ENCODE measurements at places on chromosomes 13 and 19.

DNA sequence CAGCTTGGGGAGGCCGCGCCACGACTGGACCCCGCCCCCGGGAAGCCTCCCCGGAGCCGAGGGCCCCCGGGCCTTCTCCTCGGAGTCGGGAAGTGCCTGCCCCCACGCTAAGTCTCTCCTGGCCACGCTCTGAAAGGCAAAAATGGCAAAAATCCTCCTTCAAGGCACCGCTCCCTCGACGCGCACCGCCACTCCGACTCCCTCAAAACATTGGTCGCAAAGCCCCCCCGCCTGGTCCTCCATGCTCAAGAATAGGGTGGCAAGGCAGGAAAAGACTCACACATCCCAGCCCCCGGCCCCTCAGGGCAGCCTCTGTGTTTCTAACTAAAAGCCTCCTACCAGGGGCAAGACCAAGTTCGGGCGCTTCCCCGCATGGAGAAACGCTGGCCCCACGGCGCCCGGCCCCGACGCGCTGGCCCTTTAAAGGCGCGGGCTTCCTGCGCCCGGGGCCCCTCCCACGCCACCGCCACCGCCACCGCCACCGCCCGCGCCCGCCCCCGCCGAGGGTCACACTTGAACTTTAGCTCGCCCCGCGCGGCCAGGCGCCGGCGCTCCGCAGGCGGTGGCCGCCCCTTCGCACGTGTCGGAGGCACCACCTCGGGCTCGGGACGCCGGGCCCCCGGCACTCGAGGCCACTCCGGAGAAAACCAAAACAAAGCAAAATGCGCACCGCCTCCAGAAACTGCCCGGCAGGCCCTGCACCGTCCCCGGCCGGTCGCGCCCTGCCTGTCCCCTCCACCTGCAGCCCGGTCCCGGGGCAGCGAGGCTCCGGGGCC lies 1.9 kb downstream of the FOXO1 start:
- no peak for DNase-seq

DNA sequence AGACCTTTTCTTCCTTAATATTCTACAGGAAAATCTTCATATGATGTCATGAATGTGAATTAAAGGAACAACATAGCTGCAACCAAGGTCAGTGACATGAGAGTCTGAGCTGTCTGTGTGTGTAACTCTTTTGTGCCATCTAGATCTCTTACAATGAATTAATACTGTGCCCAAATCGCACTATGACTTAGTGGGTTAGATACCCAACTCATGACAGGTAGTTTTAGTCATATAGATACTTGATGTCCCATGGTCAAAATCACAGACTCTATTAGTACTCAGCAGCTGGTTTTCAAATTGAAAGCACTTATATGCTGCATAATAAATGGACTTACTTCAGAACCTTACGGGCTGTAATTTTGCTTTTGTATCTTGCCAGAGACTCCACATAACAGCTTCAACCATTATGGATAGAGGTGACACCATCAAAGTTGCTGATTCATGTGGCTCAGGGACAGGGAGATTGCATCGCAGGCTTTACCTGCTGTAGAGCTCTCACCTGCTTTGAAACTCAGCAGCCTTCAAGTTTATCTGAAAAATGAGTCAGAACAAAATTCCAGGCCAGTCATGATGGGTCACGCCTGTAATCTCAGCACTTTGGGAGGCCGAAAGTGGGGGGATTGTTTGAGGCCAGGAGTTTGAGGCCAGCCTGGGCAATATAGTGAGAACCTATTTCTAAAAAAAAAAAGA lies 12.3 kb upstream of the ZNF283 start:
- DNase-seq: no peak

GRCh38 chr13:45787346-45787745 lies 64.2 kb downstream of the SIAH3 start:
- no peak for DNase-seq

DNA sequence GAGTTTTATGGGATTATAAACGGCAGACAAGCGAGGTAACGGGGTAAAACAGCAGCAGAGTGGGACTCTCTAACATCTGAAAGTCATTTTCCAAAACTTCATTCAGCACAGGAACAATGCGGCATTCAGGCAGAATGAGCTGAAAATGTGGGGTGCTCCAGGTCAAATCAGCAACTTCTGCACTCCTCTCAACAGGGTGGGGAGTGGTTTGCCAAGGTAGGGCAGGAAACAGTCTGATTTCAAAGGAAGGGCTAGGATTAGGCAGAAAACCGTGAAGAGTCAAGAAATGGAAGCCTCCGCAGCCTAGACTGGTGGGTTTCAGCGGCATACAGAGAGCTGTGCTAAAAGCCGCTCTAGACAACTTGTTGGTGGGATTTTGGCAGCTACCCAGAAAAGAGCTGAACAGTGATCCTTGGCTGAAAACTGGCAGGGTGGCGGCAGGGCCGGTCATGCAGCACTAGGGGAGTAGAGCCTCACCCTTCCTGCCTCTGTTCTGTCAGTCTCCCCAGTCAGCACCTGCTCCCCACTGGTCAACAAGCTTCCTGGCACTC lies 154.2 kb upstream of the KLF12 start:
- DNase-seq: peak; percentile 61

GRCh38 chr19:3080286-3080685 lies 13.9 kb upstream of the GNA11 start:
- DNase-seq: no peak

DNA sequence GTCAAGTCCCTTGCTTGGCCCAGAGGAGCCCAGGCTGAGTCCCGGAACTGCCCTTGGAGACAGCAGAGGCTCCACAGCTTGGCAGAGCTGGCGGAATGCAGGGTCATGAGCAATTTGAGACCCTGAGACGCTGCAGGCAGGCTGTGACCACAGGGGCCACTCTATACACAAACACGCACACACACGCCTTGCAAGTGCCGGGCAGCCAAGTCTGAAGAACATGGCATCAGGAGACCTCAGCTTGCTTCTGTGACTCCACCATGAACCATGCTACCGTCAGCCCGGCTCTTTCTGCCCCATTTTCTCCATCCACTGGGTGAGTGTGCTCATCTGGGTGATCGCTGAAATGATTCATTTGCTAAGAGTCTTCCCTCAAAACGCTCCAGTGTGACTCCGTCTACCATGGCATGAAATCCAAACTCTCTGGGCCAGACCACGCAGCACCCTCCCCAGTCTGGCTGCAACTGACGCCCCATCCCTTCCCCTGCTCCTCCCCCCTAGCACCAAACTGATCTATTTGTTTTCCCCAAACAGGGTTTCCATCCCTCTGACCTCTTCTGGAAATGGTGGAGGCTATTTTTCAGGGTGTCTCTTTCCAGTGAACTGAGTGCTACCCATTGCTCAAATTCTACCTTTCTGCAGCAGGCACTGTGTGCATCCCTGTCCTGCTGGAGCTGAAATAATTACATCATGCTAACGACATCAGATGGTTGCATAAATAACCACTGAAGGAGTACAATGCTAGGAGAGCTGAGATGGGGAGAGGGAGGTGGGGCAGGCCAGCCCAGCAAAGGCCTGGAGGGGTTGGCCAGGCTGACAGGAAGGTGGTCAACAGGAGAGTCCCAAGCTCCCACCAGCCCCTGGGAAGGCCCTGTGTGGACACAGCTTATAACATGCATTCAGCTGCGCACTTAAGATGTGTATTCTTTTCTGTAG lies 3.1 kb downstream of the CARS2 start:
- no peak for DNase-seq

DNA sequence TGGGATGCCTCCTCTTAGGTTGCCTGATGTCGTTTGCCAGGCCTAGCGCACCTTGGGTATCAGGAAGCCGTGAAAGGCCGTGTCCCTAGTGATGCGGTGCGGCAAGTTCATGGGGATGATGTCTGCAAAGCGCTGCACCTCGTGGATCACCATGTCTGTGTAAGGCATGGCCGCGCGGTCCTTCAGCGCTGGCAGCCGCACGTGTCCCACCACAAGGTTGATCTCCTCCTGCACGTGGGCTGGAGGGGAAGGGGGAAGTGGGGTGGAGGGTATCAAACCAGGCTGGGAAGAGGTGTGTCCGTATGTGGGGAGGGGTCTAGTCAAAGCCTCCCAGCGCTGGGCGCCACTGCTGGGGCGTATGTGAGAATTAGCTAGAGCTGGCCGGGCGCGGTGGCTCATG lies 23.2 kb downstream of the EGLN2 start:
- no peak for DNase-seq

DNA sequence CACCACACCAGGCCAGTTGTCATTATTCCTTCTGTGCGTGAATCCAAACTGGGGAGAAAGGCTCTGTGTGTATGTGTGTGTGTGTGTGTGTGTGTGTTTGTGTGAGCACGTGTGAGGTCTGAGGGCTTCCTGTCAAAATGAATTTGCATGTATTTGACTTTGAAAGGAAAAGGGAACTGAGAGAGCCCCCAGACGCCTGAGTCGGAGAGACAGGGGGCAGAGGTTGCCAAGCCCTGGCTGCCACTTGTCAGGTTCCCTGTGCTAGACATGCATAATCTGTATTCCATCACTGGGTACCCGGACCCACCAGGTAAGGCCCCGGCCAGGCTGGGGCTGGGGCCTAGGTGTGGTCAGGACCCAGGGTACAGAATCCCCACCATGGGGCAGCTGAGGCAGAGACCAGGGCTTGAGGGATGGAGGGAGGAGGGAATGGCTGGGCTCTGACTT lies at the start of gene CLEC17A:
CLEC17A (plus strand) TSS at position 191 of the 447 bp plus-strand sequence; CDS start at position 268, 77 bp downstream.
- no peak for DNase-seq

- no peak for DNase-seq
Observed at GRCh38 chr13:102237230-102237629, 164.6 kb downstream of the FGF14 start.

- DNase-seq: no peak
Observed at GRCh38 chr19:2394442-2395292, 32.7 kb downstream of the TIMM13 start.

- DNase-seq: no peak
Observed at GRCh38 chr19:46371371-46371901, 24.5 kb downstream of the PPP5C start.

DNA sequence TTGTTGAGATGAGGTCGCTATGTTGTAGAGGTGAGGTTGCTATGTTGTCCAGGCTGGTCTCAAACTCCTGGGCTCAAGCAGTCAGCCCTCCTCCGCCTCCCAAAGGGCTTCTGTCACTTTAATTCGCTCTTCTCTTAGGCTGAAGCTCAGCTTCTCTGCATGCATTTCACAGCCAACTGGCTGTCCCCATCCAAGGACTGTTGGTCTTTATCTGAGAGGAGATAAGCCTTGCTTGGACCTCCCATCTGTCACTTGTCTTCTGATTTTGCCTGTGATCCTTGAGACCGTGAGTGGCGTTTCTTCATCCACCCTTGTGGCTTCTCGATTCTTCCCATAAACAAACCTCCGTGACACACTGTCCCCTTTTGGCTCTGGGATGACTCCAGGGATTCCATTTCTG lies 24.4 kb downstream of the CERS1 start:
- DNase-seq: no peak

DNA sequence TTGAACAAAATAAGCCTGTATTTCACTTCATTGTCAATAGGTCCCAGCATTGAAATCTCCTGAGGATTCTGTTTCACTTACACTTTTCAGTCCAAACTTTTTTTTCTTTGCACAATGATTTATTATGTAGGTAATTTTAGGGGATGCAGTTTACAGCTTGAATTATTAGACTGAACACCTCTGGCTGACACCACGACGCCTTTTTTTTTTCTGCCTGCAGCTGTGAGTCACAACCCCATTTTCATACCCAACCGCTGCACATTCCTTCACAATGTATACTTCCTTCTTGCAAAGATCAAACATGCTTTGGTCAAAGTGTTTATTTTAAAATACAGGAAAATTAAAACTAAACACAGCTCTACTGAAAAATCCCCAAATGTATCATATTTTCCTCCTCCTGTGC lies 11.4 kb downstream of the ZIC2 start:
- DNase-seq: no peak

DNA sequence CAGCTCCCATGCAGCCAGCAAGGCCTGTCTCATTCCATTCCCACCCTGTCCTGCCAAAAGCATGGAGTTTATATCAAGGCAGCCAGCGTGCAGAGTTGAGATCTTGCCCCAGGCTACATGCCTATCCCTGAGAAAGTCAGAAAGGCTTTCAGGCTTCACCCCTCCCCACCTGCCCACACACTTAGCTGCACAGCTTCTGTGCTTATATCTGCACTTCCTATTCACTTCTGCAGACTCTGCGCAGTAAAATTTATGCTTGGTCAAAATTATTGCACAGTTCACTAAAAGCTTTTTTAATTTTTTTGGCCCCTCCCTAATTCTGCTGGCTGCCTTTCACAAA lies 12.5 kb upstream of the ZNF675 start:
- no peak for DNase-seq

DNA sequence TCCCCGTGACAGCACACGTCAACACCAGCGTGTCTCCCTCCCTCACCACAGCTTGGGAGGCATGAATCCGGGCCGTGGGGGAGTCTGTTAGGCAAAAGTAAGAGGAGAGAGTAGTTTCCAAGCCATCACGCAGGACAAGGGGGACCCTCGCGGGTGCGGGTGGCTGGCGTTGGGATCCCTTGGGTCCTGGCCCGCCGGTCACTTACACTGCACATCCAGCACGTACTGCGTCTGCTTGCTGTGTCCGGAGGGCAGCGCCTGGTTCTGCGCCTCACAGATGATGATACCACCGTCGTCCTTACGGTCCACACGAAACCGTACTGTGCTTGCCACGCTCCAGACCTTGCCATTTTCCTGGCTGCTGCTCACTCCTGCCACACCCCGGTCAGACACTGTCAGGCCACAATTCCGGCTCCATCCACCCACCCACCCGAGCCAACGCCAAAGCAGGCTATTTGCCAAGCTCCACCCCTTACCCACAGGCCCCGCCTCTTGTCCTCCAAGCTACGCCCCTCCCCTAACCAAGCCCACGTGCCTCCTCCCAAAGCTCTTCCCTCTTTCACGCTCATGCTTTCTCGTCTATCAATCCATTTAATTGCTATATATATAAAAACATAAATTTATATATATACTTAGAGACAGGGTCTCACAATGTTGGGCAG lies 6.6 kb upstream of the ZNF428 start:
- no peak for DNase-seq

DNA sequence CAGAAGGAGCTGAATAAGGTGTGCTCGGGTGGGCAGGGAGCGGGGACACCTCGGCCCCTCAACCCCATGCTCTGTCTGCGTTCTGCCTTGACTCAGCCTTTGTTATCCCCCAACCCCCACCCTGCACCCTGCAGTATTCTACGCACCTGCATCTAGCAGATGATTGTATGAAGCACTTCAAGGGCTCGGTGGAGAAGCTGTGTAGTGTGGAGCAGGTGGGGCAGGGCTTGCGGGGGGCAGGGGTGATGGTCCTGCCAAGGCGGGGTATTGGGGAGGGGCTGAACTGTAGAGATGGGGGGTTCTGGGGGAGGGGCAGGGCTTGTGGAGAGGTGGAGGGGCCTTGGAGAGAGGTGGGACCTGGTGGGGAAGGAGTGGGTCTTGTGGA lies 6.1 kb downstream of the STXBP2 start:
- DNase-seq: no peak

DNA sequence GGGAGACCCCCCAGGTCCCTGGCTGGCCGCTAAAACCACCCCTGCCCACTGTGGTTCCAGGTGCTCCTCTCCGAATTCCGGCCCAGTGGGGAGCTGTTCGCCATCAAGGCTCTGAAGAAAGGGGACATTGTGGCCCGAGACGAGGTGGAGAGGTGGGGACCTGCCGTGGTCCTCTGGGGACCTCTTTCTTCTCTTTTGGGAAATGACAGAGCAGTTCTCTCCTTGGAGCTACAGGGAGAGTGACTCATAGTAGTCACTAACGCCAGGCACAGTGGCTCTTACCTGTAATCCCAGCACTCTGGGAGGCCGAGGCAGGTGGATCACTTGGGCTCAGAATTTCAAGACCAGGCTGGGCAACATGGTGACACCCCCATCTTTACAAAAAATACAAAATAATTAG lies 7.3 kb downstream of the PTGER1 start:
- no peak for DNase-seq

GRCh38 chr19:12924621-12925310 lies 5.7 kb upstream of the SYCE2 start:
- DNase-seq: no peak
